ENCODE measurements at places on chromosomes 13 and 19.

GRCh38 chr13:95193509-95194230 is 107.6 kb downstream of the ABCC4 start:
- no peak for DNase-seq

DNA sequence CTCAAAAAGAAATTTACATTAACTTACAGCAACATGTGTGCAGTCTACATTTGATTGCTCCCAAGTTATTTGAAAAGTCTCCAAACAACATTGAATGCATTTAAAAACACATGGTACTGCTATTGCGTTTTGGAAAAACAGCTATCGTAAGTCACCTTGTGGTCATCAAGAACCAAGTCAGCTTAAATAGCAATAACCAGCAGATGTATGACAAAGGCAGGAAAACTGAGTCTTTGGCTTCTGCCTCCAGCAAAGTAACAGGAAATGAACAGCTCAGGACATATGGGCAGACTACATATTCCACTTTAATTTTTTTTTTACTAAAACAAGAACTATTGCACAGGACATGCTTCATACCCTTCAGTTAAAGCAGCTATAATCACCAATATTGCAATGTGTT is 580.6 kb upstream of the SPRY2 start:
- no peak for DNase-seq

GRCh38 chr13:103036268-103036667 is 29.9 kb downstream of the SLC10A2 start:
- no peak for DNase-seq

DNA sequence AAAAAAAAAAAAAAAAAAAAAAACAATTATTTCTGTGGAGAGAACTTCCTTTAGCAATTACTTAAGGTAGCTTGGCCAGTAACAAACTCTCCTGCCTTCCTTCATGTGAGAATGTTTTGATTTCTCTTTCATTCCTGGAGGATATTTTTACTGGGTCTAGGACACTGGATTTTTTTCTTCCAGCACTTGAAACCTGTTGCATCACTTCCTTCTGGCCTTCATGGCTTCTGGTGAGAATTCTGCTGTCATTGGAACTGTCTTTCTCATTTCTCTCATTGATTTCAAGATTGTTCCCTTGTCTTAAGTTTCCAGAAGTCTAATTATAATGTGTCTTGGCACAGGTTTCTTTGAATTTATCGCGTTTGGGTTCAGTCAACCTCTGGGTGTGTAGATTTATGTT is 19.3 kb upstream of the RAB20 start:
- DNase-seq = no peak

DNA sequence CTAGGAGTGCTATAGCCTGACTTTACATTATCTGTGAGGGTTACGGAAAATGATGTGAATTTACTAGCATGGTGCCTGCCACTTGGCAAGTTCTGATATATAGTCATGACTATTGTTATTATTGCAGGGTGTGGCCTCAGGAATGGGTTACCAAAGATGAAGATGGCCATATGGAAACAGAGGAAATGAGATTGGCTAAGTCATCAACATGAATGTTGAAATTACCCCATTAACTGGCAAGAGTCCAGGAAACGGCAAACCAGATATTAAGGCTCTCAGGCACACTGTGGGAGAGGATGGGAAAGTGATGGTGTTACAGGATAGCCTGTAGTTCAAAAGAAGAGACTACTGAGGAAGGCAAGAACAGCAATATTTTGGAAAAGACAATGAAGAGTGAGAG is 183.3 kb downstream of the KCNRG start:
- DNase-seq = no peak

- DNase-seq = peak; percentile 47
These were observed 31.4 kb downstream of the CERS4 start for GRCh38 chr19:8240274-8241229.

GRCh38 chr13:109126178-109126577 is 496.8 kb downstream of the MYO16 start:
- DNase-seq = no peak

- no peak for DNase-seq
These were observed 19.2 kb downstream of the GPX4 start for GRCh38 chr19:1122972-1123363.

GRCh38 chr13:29481603-29482002 is 113.9 kb downstream of the SLC7A1 start:
- no peak for DNase-seq

GRCh38 chr13:42271337-42272114 is 426 bp upstream of the AKAP11 start:
- DNase-seq = peak; percentile 93

DNA sequence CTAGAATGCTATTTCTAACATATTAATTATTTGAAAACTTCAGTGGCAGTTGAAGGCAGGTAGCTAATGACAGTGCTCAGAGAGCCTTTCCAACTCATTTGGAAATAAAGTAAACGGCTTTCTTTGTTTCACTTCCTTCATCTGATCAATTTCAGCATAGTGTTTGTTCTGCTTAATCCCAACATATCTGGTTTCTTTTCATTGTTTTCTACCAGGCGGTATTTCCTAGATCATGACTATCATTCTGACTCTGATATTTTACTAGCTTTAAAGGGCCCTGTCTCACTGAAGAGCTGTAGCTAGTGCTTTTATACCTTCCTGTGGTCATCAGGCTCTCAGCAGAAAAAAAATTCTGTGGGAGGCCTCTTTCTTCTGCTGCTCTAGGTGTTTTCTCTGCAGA is 178.6 kb downstream of the RBM26 start:
- DNase-seq = no peak

All from BJ (cell line).